ENCODE measurements at places on chromosomes 3 and 15.

DNA sequence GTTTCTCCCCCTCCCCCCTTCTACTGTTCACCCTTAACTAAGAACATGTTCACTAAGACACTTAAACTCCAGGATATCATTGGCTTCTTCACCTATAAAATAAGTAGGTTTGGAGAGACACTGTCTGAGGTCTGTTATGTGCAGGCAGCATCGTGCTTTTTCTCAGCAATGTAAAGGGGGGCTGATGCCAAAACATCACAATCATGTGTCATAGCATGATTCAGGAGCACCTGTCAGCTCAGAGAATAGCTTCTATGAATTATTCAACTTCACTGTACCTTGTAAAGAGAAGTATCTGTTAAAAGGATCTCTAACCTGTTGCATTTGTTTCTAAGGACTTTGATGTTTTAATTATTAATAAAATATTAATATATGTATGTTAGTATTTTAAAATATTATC lies 211.4 kb upstream of the EPHA3 start:
- DNase-seq: no peak

- DNase-seq: no peak
These were observed 5.3 kb upstream of the NRROS start for GRCh38 chr3:196634224-196634623.

DNA sequence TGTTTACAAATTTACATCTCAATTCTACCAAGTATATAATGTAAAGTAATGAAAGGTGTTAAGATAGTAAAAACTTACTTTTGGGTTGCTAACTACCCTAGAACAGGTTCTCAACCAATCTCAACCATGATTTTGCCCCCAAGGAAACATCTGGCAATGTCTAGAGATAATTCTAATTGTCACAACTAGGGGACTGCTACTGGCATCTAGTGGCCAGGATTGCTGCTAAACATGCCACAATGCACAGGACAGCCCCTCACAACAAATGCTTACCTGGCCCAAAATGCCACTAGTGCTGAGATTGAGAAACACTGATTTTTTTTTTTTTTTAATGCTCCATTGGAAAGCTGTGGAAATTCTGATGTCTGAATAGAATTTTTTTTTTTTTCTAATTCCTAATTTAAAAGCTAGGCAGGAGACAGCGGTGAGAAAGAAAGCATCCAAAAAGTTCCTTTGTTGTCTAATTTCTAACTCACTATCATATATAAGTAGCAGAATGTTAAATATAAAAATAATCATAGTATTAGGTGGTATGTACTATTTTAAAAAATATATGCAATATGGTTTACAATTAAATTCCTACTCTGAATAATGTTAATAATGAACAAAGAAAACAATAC lies 81.5 kb downstream of the TJP1 start:
- no peak for DNase-seq

- no peak for DNase-seq
These were observed 459.5 kb downstream of the FOXP1 start for GRCh38 chr3:71124048-71124447.

- DNase-seq: no peak
These were observed 163.9 kb upstream of the SMAD3 start for GRCh38 chr15:66901336-66902100.

- DNase-seq: no peak
These were observed 237.3 kb upstream of the WNT5A start for GRCh38 chr3:55724407-55724784.

- no peak for DNase-seq
These were observed 8.1 kb downstream of the SPATA12 start for GRCh38 chr3:57068437-57069089.

- peak; percentile 28 for DNase-seq
These were observed 112.7 kb downstream of the RAB11A start for GRCh38 chr15:65981837-65982626.

- DNase-seq: no peak
These were observed 63.9 kb downstream of the DNAH1 start for GRCh38 chr3:52380023-52380422.

DNA sequence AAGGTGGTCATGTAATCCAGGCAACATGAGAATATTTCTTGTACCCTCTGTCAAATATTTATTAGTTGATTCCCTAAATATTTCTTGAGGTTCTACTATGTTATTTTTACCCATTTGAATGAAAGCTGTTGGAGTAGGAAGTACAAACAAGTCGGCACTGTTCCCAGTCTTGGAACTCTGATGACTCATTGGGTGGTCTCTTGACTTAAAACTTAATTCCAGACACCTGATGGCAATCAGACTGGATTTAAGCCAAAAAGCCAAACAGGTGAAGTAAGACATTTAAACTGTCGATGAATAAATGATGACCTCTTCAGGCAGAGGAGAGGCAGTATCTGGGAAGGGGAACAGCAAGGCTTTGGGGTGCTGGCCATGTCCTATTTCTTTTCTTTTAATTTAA lies 22.8 kb downstream of the C2CD4A start:
- no peak for DNase-seq

DNA sequence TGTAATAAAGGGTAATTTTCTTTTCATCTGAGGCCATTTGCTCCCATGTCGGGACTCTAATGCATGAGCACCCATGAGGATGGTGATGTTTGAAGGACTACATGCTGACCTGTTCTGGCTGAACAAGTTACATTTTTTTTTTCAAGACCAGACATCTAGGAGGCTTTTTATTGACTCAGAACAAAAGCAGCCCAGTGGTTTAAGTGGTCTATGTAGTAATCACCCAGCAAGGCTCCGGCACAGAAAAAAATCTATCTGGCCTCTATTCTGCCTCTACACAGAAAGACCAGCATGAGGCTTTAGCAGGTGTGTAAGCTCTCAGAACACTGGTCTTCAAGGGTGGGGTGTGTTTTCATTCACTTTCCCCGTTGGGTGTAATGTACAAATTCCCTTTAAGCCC lies 95.1 kb upstream of the ZBED2 start:
- no peak for DNase-seq

DNA sequence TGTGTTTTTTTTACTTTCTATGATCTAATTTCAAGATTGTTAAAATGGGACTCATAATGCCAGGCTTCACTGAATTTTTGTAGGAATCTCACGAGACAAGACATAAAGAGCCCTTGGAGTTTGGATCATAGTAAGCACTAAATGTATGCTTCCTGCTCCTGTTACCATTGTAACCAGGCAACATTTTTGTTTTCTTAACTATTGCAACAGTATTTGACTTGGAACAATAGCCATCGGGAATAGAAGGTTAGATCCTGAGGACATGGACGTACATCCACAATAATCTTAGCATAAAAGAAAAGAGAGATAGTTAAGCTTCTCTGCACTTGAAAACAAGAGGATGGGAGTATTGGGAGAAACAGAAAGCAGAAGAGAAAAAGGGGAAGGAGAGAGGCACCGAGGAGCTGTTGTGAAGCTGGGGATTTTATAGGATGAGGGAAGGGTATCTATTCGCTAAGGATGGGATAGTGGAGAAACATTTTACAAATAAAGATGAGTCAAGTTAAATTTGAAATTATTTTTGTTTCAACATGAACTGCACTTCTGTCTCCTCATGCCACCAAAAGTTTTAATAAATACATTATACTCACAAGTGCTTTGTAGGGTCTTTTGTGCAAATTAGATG lies 131.4 kb downstream of the TMCO5A start:
- no peak for DNase-seq

GRCh38 chr15:55742927-55743728 lies at the start of gene PRTG:
Gene PRTG, minus strand, starts transcription at chr15:55743152. Its CDS starts 221 bp downstream, at chr15:55742931.
- DNase-seq: no peak

DNA sequence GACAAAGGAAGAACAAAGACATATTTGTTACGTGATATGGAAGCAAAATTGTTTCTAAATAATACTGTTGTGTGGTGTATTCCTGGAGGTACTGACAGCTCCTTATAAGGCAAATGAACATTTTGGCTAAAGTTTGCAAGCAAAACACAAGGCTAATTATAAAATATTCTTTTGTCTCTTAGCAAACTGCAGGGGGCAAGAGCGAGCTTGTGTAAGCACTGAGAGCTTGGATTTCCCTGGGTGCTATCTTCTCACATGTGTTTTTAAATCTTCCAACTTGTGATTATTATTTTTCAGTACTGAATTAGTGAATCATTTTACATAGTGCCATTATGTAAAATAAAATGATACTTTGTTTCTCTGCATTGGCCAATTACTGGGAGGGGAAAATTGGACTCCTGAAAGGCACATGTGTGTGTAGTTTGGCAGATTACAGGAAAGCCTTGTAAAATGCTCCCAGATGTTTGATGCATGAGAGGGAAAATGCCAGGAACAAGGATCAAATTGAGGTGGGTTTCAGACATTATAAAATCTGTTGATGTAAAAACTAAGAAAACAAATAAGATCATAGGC lies 611.5 kb downstream of the AGBL1 start:
- DNase-seq: no peak

DNA sequence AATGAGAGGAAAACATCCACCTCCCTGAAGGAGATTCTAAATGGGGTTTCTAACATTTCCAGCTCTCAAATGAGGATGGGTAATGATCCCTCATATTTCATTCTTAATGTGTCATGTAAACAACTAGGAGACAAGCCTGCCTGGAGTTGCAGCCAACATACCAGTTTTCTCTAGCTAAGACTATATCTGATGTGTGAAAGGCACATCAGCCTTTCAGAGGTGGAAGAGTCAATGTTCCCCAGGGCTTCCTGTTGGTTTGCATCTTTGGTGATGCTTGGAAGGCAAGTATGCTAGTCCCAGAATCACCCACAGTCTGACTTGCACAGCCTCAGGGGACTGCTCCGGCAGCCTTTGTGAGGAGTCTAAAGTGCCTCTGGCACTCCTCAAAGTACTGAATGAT lies 921.2 kb downstream of the SQOR start:
- DNase-seq: no peak

DNA sequence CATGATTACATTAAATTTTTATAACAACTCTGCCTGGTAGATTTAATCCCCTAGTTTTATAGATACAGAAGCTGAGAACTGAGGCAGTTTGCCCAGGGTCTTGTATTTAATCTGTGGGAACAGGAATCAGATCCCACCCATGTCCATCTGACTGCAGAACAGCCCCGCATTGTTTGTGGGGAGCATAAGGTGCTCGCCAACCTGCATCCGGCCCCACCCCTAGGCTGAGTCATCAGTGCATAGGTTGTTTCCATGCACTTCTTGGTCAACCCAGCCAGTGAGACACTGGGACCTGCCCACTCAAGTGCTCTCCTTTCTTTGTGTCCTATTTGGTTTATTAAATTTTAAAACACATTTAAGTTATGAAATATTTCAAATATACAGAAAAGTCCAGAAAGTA lies 266.2 kb downstream of the OPA1 start:
- no peak for DNase-seq

DNA sequence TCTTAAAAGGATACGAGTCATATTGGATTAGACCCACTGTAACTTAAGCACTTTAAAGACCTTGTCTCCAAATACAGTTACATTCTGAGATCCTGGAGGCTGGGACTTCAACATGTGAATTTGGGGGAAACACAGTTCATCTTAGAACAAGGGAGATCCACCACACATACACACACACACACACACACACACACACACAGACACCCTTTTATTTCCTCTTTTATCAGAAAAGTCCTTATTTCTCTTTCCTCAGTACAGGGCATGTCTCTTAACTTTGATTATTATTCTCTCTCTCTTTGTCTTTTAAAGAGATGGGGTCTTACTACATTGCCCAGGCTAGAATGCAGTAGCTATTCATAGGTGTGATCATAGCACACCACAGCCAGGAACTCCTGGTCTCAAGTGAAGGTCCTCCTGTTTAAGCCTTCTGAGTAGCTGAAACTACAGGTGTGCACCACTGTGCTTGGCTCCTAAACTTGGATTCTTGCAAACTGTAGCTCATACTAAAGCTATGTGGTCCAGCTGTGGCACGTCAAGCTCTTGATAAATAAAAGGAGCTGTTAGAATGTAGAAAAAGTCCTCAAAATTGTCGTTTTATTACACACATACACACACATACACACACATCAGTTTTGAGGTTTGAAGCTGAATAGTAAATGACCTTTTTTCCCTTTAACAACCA lies 7.4 kb downstream of the GOLM2 start:
- no peak for DNase-seq

DNA sequence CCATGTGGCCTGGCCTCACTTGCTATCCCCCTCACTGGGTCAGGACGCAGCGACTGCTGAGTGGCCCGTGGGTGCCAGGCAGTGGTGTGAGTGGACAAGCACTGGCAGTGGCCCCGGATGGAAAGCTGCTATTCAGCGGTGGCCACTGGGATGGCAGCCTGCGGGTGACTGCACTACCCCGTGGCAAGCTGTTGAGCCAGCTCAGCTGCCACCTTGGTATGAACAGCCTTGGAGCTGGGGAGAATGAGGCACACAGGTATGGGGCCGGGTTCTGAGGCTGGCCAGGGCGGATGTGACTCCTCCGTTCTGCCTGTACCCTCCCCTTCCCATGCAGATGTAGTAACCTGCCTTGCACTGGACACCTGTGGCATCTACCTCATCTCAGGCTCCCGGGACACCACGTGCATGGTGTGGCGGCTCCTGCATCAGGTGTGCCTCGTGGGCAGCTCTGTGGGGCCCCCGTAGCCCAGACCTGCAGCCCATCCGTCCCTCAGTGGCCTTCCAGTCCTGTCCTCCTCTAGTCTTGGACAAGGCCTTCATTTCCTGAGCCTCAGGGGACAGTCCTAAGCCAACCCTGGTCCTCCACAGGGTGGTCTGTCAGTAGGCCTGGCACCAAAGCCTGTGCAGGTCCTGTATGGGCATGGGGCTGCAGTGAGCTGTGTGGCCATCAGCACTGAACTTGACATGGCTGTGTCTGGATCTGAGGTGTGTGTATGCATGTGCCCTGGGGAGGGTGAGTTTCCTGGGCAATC lies 28.2 kb downstream of the NBEAL2 start:
- peak; percentile 2 for DNase-seq

- DNase-seq: no peak
These were observed 60.5 kb downstream of the GABRB3 start for GRCh38 chr15:26712335-26712734.

DNA sequence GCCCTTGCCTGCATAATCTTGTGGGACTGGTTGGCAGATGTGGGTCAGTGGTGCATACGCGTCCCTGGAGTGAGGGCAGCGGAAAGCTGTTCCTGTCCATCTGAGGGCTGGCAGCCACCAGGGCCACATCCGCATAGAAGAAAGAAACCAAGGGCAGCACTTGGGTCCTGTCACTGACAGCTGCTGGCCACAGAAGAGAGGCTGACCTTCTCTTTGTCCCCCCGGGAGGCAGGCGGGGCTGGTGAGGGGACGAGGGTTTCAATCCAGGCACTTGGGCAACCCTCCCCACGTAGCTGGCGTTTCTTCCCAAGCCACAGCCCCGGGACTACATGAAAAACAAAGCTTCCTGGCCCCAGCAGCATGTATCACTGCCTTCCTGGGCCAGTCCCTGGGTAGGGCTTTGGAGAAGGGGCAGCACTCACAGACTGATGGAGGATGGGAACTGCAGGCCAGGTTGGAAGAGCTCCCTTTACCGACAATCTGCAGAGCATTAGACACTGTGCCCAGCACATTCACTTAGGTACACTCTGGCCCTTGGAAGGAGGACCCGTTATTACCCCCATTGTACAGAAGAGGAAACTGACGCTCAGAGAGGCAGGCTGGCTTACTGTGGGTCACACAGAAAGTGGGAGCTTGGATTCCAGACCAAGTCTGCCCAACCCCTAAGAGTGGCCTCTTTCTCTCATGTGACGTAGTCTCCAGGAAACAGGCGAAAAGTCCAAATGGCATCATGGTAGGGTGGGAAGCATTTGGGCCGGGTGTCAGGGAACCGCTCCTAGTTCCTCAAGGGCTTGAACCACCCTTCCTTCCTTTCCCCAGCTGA lies 78.8 kb upstream of the SLC6A6 start:
- no peak for DNase-seq

Data from activated T-helper 1 cell treated with anti-CD3 and anti-CD28 coated beads, Interleukin-2, amount 50 U/mL, for 16 hours (primary cell).